ENCODE measurements at places on chromosomes 5 and 9.

- DNase-seq, result no peak
Observed at GRCh38 chr5:138954257-138955012, 79.3 kb upstream of the LRRTM2 start.

DNA sequence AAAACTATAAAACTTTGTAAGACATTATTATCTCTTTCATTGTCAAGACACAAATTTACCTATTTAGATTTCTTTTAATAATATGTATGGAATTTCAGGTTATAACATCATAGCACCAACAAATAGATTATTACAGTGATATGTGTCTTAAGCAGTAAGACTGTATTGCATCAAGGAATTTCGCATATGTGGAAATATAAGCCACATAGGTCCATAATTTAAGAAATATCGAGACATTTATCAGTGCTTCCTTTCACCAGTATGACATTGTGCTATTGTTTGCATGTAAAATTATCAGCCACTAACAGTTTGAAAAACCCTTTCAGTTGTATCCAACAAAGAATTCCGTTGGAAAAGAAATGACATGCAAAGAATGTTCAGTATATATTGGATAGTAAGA is 186.7 kb upstream of the RASA1 start:
- no peak for DNase-seq

DNA sequence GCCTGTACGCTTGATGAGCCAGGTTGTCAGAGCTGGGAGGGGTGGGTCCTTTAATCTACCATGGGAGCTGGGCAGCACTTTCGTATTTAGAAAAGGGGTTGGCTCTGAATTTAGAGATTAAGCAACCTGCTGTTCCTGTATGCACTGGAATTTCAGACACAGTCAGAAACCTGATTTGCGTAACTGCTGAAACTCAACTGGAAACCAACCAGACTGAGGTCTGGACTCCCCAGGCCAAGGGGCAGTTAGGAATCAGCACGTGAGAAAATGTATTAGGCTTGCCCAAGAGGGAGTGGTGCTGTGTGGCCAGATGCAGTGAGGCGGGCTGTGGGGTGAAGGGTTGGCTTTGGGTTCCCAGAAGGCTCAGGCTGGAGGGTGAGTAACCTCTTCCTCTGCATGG is 235.0 kb downstream of the GOLPH3 start:
- no peak for DNase-seq

DNA sequence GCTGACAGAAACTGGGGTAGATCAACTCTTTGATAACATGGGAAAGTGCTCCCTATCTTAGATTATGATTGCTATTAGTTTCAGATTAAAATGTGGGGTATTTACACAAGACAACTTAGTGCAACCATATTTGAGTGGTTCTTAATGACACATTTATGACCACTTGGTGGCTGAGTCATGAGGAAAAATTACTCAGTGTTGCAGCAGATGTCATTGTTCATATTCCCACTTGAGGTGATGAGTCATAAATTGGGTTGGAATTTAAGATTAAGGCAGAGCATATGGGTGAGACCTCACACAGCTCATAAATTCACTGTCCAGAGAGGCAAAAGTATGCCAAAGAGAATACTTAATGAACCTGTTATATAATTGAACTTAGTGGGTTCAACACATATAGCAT is 408.3 kb downstream of the DMRT2 start:
- DNase-seq, result no peak

DNA sequence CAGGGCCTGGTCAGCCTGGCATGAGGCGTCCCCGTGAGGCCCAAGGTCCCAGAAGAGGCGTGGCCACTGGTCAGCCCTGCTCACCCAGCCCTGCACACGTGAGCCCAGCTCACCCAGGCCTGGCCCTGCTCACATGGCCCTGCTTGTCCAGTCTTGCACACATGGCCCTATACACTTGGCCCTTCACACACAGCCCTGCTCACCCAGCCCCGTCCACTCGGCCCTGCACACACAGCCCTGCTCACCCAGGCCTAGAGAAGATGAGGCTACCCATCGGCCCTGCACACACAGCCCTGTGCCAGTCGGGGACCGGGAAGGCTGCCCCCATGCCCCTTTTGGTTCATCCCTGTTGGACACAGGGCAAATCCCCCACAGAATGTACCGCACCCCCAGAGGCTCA is 28.4 kb downstream of the ZDHHC11B start:
- DNase-seq, result no peak

GRCh38 chr5:114243972-114244317 is 117.9 kb upstream of the KCNN2 start:
- DNase-seq, result no peak

DNA sequence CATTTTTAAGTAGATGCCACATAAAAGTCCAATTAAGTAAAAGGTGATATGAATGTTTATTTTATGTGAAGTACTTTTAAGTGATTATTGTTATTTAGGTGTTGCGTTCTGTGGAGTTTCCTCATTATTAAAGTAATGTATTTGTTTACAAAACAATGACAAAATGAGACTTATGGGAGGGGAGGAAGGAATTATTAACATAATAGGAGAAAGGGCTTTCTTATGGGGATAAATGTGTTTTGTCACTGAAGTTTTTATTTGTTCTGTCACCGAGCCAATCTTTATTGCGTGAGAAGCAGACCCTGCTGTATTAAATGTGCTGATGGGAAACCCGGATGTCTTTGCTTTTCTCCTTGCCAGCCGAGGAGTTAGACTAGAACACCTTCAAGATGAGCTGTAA is 44.5 kb downstream of the TRIO start:
- no peak for DNase-seq

Data from activated CD4-positive, alpha-beta T cell treated with anti-CD3 and anti-CD28 coated beads, Interleukin-2, amount 50 U/mL, for 4 hours (primary cell).